Nucleus accumbens (tissue), 56 donors: ENCODE measurements at places on chromosomes 5 and 9.

- DNase-seq, result no peak
These were observed 81.0 kb upstream of the MAST4 start for GRCh38 chr5:66515209-66515608.

GRCh38 chr5:38697013-38697412, 140.6 kb upstream of the LIFR start:
- DNase-seq, result no peak

GRCh38 chr5:102411-103043, 10.6 kb downstream of the PLEKHG4B start:
- DNase-seq, result no peak

DNA sequence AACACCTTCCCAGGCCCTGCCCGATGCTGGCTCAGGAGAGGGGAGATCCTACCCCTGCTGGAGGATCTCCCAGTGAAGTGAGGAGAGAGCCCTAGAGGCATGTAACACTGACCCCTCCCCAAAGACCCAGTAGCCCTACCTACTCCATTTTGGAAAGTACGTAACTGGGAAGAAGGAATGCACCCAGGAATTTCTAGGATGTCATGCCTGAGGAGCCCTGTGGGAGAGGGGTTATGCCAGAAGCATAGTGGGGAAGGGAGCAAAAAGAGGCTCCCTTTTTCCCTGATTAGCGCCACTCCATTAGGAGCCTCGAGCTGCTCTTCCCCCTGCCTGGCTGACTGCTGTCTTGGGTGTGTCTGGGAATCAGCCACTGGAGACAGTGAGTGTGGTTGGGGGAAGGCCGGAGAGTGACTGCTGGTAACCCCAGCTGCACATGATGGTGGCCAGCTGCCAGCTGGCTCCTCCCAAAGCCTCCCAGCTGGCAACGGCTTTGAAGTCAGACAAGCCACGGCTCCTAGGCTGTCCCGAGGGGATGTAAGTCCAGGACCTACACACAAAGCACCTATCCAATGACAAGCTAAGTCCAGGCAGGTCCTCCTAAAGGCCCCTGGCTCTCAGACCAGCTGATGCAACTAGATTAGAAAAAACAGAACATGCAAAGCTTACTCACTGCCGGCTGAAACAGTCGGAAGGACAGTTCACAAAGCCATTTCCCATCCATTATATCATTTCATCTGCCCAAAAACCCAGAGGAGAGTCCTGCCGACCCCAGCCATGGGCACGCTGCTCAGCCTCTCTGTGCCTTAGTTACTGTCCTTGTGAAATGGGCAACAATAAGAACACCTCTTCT, 136.5 kb upstream of the ABCA1 start:
- peak; percentile 88 for DNase-seq

- DNase-seq, result peak; percentile 52
These were observed 102.6 kb downstream of the PDZD2 start for GRCh38 chr5:31741496-31741895.

GRCh38 chr9:1087120-1087881, 37.1 kb downstream of the DMRT2 start:
- no peak for DNase-seq

GRCh38 chr5:147472664-147473475, 37.0 kb downstream of the DPYSL3 start:
- DNase-seq, result no peak

DNA sequence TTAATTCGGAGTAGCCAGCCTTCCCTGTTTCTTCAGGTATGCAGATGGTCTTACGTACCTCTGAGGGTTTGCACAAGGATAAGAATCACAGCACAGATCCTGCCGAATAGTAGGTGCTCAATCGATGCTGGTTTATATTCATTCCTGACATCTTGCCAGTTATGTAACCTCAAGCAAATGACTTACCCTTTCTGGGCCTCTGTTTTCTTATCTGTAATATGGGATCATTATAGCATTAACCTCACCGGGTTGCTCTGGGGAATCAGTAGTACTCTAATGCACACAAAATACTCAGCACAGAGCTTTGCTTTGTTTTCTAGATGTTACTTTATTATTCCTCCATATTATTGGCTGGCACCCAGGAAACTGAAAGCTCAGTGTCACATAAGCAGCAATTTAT, 7.7 kb upstream of the NR5A1 start:
- DNase-seq, result no peak

- no peak for DNase-seq
These were observed 28.7 kb downstream of the GTF3C4 start for GRCh38 chr9:132698989-132699388.

- DNase-seq, result no peak
These were observed 184.0 kb upstream of the NR4A3 start for GRCh38 chr9:99637641-99638040.

GRCh38 chr9:15144622-15145061, 162.4 kb downstream of the TTC39B start:
- peak; percentile 9 for DNase-seq

DNA sequence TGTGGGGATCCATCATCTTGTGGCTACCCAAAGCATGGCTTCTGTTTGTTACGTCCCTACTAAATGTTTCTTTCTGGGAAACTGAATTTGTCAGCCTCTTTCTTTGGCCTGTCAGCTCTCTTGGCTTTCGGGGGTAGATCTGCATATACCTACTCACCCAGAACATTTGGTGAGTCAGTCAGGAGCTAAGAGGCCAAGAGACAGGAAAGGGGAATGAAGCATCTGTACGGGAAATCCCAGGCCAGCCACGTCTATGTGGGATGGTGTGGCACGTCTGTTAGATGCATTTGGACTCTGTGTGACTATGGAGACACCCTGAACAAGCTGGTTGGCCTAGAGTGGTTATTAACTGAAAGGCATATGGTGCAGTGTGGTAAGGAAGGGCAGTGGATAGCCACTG, 58.1 kb downstream of the CDO1 start:
- no peak for DNase-seq

DNA sequence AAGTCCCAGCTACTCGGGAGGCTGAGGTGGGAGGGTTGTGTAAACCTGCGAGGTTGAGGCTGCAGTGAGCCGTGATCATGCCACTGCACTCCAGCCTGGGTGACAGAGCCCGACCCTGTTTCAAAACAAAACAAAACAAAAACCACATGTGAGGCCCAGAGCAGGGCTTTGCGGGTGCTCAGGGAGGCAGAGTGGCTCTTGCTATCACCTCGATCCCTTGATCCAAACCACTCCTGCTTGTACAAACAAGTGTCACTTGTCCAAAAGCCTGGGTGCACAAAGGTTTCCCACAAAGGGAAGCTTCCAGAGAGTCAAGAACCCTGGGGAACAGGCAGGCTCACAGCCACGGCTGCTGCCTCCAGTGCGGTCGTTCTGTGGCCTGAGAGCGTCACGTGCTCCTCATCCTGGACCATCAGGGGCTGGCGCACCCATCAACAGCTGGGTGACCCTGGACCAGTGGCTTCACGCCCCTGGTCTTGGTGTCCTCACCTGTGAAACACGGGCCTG, 162.7 kb downstream of the C9orf50 start:
- DNase-seq, result peak; percentile 30

DNA sequence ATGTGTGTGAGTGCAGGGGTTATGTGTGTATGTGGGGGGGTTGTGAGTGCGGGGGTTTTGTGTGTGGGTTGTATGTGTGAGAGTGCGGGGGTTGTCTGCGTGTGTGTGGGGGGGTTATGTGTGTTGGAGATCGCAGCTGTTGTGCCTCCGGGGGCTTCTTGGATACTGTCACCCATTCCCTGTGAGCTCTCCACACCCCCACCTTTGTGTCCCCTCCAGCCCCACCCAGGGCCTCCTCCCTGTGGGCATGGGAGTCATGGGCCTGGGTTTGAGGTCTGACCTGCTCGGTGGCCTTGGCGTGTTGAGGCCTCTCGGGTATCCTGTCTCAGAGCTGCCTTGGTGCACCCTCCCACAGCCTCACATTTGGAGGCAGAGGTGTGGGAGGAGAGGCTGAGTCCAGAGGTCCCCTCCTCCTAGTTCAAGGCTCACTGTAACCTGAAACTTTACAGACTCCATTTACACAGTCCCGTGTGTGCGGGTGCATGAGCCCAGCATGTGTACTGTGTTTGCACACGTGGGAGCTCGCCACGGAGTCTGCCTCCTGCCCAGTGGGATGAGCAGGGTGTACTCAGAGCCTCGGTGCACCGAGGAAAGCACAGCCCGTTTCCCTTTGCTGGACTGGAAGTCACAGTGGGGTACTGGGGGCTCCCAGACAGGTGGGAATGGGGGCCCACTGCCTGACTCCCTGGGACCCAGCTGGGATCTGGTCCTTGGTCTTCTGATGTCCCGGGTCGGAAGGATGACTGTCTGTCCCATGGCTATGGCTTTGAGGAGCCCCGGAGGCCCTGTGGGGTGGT, 43.4 kb downstream of the RXRA start:
- DNase-seq, result no peak

- no peak for DNase-seq
These were observed 17.7 kb downstream of the SH3GLB2 start for GRCh38 chr9:129010267-129010975.

DNA sequence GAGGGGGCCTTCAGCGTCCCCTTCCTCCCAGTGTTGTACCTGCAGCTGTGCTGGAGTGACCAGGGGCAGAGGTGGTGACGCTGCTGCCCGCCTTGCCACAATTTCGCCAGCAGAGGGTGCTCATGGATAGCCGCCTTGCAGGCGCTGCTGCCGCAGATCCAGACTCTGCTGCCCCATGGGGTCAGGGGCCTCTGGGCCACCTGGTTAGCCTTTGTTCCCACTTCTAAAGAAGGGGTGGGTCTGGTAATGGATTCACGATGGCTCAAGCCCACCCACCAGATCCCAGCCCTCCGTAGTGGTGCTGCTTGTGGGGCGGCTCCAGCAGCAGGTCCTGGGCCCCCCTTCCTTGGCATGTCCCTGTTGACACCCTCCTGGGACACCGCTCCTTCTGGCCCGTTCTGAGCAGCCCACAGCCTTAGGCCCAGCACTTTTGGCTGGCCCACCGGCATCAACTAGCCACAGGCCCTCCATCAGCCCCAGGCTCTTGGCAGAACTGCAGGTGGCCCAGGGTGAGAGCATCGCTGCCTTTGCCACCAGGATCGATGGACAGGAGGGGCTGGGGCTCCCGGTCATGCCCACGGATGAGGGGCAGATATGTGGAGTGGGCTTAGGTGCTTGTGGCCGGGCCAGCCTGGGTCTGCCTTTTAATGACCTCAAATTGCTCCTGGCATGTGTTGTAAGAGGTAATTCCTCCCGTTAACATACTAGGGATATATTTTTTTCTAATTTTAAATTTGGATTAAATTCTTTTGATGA, 57.2 kb downstream of the COL5A1 start:
- peak; percentile 46 for DNase-seq

GRCh38 chr5:87010736-87011135, 256.9 kb upstream of the RASA1 start:
- DNase-seq, result no peak

GRCh38 chr5:82584631-82585030, 306.5 kb upstream of the RPS23 start:
- DNase-seq, result peak; percentile 40

GRCh38 chr5:27821681-27822080, 783.3 kb upstream of the CDH9 start:
- no peak for DNase-seq

DNA sequence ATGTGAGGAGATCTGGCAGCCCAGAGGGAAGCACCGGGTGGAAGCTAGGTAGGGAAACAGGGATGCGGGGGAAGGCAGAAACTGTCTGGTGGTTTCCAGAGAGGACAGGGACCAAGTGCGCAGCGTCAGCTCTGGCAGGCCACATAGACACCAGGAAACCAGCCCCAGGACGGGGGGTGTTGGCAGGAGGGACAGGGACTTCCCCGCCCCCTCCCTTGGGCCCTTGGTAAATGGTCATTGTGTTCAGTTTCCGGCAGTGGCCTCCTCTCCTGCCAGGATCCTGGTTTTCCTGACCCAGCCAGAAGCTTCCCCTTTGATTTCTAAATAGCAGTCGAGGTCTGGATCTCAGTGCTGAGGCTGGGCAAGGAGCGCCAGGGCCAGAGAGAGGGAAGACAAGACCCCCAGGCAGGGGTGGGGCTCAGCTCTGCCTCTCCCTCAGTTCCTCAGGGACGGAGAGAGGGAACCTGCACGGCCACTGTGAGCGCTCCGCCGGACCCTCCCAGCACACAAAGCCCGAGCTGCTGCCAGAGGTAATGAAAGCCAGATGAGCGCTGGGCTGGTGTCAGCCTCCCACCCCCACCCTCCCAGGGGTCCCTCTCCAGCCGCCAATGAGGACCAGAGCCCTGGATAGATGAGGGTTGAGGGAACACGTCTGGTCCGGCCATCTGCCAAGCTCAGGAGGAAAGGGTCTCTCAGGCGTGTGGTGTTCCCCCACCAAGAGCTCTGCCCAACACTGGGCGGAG, 1.8 kb downstream of the RALGDS start:
- peak; percentile 61 for DNase-seq

GRCh38 chr9:20929276-20929675, 102.2 kb downstream of the HACD4 start:
- no peak for DNase-seq

DNA sequence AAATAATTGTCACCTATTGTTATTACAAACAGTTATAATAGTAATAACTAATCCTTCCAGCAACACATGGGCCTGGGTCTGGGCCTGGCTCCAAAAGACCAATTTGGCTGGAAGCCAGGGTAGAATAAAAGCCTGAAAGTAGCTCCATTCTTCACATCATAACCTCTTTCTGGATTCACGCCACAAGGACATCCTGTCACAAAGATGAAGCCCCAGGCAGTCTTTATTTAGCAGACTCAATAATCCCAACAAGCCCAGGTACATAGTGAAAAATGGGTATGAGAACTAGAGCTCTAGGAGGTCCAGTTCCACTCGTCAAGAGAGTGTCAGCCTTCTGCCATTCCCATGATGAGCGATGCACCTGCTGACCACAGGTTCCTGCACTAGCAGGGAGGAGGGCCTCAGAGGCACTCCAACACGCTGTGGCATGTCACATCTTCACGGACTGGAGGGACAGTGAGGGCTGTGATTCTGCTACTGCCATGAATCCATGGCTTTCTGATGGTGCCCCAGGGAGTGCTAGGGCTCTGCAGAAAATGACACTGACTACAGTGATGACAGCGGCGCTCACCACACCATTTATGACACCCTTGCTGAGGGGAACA, 124.9 kb downstream of the SPOCK1 start:
- DNase-seq, result no peak
